GM12891 (cell line): ENCODE measurements at places on chromosomes 6 and 20.

DNA sequence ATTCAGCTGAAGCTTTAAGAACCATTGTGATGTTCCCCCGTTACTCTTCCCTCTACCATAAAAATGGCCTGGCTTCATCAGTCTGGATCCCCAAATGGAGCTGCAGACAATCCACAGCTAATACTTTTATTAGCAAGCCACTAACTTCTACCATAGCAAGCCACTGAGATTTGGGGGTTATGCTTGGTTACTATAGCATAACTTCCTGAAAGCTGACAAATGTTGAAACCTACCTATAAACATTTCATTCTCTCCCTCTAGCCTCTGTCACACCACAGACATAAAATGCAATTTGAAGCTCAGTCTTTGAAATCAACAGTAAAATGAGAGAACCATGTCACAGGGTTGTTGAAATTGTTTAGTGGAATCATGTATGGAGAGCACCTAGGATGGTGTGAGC lies 3.0 kb upstream of the HTR1E start:
- no peak for DNase-seq

DNA sequence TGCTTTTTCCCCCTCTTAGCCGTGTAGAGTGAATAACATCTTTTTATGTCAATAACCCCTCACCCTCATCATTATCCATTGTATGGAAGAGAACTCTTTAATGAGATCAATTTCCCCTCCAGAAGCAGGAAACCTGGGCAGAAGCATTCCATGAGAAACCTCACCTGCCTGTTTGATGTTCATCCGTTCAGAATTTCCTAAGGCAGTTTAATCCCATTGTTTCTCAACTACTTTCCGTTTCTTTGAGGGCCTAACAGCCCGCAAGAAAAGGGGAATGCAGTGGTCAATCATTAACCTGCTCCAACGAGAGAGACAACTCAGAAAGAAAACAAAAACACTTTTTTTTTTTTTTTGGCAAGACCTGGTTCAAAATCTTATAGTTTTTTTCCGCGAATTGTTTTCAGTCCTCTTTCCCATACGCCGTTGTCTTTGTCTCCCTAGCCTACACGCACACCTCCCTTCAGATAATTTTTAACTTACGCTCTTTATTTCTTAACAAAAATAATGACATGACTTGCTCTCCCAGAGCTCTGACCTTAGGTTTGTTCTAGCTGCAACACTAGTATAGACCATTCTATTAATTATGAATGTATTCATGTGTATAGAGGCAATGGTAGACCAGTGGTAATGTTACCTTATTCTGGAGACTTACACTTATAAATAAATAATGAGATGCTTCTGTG lies 25.6 kb upstream of the ID4 start:
- DNase-seq = no peak

DNA sequence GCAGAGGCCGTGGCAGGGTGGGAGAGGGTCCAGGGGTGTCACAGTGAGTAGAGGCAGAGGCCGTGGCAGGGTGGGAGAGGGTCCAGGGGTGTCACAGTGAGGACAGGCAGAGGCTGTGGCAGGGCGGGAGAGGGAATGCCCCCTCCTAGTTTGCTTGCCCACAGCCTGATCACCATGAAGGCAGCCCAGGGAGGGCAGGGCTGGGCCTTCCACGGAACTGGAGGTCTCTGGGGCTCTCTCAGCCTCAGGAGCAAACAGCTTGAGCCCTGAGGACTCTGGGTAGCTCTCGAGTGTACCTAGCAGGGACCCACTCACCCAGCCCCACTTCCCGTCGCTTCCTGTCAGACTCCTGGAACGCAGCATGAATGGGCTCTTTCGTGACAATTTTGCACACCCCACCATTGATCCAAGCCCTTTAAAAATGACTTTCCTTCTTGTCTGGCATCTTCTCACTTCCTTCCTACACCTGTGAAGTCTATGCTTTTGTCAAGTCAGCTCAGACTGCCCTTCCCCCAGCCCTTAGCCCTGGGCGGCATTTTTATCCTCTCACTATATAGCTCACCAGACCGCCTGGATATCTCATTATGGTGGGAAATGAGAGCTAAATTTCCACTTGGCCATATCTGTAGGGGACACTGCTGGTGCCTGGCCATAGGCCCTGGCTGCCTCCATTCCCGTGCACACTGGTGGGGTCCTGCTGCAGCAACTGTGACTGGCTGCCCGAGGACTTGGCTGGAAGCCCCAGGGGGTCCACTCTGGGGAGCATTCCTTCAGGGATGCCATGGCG lies 140.3 kb downstream of the CDC5L start:
- DNase-seq = no peak

DNA sequence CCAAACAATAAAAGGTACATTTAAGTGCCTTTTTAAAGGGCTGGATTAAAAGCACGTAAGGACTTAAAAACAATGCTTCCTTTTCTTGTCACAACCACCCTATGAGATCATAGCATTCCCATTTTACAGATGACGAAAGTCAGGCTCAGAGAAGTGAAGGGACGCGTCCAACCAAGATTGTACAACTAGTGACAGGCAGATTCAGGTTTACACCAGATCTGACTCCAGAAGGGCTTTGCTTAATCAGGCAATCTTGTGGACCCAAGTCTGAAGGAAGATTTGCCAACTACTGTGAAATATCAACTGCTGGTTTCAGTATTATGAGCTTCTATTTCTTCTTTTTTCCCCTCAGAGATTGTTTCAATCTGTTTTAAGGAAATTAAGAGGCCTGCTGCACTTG lies 877 bp downstream of the ENPP4 start:
- DNase-seq = no peak

DNA sequence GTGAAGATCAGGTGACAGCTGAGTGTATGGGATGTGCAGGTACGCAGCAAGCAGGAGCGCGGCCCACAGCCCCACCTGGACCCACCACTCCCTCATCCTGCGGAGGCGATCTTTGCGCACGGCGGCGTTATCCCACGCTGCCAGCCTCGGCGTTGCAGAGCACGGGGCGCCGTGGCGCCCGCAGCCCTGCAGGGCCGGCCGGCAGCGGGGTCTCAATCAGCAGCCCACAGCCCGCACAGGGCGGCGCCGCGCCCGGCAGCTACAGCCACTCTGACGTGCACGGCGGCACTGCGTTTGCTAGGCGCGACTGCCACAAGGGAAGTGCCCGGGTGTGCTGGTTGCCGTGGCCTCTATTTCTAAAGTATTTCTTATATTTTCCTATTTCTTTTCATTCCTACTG lies 46.9 kb downstream of the LAMA2 start:
- DNase-seq = no peak

DNA sequence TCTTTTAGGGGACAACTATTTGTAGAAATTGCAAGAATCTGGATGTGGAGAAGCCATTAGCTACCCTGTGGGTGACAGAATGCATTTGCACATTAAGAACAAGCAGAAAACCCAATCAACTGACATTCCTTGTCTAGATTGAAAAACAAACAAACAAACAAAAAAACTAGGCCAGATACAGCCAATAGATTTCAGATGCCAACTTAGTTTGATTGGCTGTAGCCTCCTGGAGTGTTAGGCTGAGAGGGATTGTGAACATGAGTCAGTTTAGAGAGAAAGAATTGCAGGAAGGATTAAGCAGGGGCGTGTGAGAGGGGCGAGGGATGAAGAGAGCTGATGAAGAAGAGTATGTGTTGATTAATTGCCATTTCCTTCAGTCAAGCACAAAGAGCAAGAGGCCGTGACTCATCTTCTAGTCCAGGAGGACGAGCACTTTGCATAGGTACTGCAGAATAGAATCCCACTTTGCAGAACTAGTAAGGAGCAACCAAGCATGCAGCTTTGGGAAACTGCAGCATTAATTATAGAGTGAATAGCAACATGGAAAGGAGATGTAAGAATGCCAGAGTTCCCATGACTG lies 188.0 kb upstream of the RAB32 start:
- DNase-seq = no peak

GRCh38 chr20:7692478-7692877 lies 247.8 kb downstream of the HAO1 start:
- DNase-seq = no peak

GRCh38 chr6:27757307-27757706 lies 154.9 kb downstream of the OR2B2 start:
- DNase-seq = no peak

DNA sequence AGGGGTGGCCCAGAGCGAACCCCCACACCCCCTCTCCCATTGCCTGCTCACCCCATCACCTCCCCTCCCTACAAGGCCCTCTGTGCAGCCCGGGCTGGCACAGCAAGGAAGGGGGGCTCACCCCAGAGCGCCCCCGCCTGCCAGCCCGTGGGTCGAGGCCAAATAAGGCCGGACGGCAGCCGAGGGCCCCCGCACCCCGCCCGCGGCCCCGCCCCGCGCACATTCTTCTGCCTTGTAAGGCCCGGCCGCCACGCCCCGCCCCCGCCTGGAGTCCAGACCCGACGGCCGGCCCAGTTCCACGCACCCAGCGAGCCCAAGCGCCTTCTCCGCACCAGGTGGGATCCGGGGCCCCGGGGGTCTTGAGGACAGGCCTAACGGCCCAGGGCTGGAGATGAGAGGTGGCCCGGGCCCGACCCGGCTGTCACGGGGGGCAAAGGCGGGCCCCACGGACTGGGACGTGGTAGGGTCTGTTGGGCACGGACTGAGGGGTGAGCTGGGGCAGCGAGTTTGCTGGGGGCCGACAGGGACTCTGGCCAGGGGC lies at the start of gene MYL9:
TSS of gene MYL9 (plus strand) at position 293 of the 541 bp plus-strand sequence. CDS start 3,366 bp downstream, outside the sequence.
- DNase-seq = peak; percentile 81

DNA sequence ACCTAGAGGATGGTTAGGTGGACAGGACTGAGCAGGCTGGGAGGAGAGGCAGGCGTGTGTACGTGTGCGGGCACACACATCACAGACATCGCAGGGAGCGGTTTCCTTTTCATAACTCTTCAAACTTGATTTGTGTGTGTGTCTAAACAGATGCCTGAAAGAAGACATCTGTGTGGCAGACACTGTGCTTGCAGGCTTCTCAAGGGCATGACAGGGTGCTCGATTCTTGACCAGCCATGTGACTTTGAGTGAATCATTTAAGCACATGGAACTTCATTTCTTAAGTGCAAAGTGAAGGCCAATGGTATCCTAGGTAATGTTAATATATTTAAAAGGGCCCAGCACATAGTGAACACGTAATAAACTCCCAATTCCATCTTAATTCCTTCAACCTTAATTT lies 186.5 kb downstream of the SCP2D1 start:
- no peak for DNase-seq

DNA sequence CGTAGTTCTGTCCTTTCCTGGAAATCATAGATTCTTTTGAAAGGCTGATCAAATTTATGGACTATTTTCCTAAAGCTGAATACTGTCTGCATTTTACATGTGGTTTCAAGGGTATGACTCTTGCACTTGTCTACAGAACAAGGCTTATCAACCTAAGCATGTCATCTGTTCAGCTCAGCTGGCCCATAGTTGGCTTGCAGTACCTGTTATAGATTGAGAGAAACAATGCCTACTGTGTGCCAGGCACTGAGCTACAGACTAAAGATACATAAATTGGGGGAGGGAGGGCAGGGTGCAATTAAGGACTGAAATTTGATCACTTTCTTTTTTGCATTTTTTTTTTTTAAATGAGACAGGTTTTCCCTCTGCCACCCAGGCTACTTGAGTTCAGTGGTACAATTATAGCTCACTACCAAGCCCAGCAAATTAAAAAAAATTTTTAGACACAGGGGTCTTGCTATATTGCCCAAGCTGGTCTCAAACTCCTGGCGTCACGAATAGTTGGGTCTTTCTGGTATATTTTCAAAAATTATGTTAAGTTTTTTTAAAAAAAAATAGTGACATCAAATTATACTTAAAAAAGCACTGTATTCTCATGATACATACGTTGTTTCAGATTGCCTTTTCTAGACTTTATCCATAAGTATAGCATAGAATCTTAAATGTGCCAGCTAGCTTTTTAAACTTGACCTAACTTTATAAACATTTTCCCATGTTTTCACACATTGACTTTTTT lies 52.2 kb downstream of the RREB1 start:
- no peak for DNase-seq

GRCh38 chr6:2478200-2478599 lies 232.8 kb upstream of the GMDS start:
- DNase-seq = no peak

- no peak for DNase-seq
Measured at GRCh38 chr6:43910638-43911353, 140.8 kb downstream of the VEGFA start.

DNA sequence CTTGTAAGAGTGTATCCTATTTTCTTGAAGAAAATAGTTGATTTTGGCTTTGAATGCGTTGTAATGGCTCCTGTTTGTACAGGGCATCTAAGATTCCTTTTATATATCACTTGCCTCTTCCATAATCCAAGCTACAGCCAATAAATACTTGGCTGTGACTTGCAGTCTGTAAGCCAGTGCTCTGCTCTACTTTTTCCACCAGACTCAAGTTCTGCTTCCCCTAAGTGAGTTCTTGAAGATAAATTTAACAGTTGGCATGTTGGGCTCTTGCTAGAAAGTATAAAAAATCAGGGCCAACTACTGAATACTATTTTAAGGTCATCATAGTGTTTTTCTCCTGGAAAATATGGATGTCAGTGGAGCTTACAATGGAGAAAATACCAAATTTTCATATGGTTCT lies 36.5 kb upstream of the SCGN start:
- no peak for DNase-seq

DNA sequence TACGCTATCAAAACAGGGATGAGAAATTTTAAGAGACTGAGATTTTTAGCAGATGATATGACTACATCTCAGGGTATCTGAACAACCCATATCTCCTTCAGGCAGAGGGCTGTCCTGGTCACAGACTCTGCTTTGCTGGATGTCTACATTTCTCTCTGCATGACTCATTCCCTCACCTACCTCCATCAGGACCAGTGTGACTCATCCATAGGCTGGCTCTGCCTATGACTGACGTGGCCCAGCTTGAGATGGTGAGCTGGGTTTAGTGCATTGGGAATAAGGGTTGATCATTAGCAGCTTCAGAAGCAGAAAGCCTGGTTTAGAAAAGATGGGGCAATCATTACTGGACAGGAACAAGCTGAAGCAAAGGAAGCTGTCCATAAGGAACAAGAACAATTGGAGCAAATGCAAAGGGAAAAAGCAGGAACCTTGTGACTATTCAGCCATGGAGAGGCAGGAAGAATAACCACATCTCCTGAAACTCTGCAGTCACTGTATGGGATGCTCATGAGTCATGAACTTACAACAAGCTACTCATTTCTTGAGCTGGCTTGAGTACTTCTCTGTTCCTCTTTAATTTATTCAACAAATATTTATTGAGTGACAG lies 86.4 kb upstream of the CBLN4 start:
- DNase-seq = no peak
